ENCODE measurements at places on chromosomes 7 and 10.

DNA sequence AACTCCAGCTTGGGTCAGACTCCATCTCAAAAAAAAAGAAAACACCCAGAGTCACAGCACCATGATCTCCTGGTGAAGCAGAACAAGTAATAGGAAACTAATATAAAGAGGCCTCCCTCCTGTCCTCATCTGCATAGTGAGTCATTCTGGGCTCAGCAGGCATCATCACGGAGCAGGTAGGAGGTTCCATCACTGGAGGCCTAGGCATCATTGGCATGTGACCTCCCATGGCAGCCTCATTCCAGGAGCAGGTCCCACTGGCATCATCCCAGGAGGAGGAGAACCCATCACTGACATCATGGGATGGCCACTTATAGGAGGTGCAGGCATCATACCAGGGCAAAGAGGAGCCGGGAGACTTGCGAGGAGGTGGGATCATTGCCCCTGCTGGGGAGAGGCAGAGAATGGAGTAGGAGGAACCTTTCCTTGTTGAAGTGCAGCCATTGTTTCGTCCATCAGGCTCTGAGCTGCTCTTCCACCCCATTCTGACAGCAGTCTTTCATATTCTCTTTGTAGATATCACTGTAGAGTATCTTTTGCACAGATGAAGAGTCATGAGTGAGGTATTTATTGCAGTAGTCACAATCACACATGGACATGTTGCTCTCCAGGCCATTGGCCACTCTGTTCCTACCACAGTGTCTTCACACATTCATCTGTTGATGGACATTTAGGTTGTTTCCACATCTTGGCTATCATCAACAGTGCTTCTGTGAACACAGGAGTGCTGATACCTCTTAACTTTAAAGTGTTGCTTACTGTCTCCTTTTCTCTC lies 73.8 kb downstream of the OSBPL3 start:
- DNase-seq: peak; percentile 81

GRCh38 chr7:105309235-105310169 lies 79.2 kb downstream of the SRPK2 start:
- no peak for DNase-seq

DNA sequence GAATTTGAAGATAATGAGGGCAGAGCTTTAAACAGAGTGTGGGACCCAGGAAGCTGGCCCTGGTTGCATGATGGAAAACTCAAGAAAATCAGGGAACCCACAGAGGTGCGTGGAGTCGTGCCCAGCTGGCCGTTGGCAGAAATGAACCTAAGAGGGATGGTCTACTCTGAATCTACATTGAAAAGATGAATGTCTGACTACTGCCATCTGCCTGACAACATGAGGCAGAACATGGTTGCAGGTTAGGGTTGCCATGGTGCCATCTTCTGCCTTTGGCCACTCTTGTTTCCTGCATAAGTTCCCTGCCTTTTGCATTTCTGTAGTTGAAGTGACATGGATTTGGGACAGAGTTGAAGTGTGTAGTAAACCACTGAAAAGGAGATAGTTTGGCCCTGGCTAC lies 138.5 kb upstream of the COBL start:
- DNase-seq: no peak

DNA sequence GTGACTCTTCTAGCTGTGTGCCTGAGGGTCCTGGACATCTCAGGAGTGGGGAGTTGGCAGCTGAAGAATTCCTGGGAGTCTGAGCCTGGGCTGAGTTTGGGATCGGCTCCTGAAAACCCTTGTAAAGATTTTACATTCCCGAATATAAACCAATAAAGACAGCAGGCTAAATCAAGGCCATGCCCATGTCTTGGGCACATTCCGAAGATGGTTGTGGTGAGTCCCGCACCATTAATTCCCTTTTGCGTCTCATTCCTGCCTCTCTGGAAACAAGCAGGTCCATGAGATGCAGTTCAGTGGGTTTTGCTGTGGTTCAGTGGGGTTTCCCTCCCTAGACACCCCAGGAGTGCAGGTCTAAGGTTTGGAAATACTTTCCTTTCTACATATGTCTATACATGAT lies 90.9 kb downstream of the COL26A1 start:
- DNase-seq: peak; percentile 44

GRCh38 chr7:95547361-95548348 lies 48.7 kb downstream of the PDK4 start:
- DNase-seq: no peak

GRCh38 chr7:51778121-51778520 lies 461.5 kb upstream of the COBL start:
- DNase-seq: no peak

- DNase-seq: no peak
These were observed 2.0 kb upstream of the PANK1 start for GRCh38 chr10:89646889-89647657.

DNA sequence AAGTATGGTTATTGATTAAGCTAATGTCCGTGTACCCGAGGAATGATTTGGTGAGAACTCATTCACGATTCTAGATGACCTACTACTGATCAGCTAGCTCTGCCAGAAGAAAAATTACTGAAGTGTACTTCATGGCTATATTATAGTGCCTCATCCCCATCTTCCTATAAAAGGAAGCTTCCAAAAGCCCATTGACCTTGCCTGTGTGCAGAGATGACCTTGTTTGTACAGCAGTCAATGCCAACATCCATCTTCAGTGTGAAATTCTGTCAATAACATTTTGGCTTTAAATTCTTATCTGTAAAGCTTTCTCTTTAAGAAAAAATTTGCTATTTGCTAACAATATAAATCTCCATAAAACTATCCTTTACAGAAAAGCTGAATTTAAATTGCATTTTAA lies 315.7 kb downstream of the THSD7A start:
- DNase-seq: no peak

GRCh38 chr7:45482451-45482850 lies 91.7 kb upstream of the ADCY1 start:
- no peak for DNase-seq

DNA sequence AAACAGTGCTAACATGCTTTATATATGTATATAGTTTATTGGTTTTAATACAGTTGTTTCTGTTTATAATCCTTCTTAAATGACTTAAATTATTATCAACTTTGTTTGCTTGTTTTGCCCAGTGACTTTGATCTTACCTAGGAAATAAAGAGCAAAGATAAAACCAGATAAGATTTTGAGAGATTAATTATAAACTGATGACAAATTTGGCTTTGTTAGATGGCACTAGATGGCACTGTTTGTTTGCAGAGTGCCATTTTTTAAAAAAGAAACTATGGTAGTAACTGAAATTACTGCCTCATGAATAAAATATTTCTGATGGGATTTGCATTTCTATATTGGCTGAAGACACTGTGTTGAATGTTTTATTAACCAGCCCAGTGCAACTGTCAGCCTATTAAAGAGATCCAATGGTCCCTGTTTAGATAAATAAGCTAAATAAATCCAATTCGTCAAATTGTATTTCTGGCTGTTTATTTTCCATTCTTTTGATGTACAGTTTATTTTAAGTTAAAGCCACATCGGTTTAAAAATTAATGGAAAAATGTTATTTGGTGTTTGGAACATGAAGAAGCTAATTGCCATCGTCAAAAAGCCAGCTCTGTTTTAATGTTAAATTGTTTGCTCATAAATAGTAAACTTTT lies 28.7 kb downstream of the VTI1A start:
- DNase-seq: peak; percentile 19

DNA sequence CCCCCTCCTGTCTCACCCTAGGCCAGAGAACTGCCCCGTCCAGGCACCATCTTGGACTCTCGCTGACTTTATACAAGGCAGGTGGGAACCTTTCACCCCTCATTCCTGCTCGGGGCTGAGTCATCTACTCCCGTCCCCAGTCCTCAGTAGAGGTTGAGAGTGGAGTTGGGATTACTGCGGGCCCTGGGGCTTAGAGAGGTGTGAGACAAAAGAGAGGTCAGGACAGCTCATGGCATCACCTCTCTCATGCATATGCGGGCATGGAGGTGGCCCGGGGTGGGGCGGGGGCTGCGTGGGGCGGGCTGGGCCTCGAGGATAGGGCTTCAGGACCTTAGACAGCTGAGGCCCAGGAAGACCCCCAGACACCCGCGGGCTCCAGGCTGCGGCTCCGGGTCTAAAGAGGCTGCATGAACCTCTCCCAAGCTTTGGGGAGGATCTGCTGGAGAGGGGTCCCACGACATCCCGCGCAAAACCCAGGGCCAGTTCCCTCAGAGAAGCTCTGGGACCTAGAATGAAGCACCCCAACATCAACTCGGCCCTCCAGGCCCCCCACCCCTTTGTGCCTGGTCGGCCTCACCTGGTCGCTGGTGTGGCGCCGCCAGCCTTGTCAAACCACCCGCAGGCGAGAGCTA lies 317 bp downstream of the PDZD7 start:
- peak; percentile 48 for DNase-seq

GRCh38 chr7:25831062-25831691 lies 320.8 kb upstream of the NFE2L3 start:
- DNase-seq: no peak

- DNase-seq: no peak
These were observed 69.7 kb downstream of the CYP51A1 start for GRCh38 chr7:92064438-92065029.

- DNase-seq: peak; percentile 67
These were observed 2.7 kb upstream of the PRKRIP1 start for GRCh38 chr7:102393467-102393866.

DNA sequence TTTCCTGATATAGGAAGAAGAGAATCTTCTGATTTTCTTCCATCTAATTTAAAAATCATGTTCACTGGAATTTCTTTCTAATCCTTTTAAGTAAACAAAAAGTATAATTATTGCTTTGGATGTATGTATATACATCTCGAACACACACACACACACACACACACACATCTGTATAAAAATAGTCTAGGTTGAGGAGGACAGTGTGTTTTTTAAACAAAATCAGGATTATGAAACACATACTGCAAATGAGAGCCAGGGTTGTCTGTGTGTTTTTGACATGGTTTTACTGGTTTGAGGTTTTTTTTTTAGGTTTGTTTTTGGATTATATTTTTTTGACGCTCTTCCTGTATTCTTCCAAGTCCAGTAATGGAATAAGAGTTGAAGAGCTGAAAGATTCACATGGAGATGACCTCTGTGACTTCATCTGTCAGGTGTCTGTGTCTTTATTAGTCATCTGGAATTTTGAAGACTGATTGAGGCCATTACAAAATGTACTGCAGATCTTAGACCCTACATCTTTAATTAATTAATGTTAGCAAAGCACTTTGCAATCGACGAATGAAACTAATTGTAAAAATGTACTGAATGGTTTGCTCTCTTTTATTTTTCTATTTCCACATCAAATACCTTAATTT lies 237.1 kb downstream of the SUGCT start:
- DNase-seq: peak; percentile 5

- no peak for DNase-seq
These were observed 298.7 kb downstream of the LRRTM3 start for GRCh38 chr10:67224553-67224952.

GRCh38 chr10:62893036-62893435 lies 76.9 kb upstream of the EGR2 start:
- DNase-seq: no peak

GRCh38 chr10:73218431-73219191 lies 28.4 kb downstream of the DNAJC9 start:
- peak; percentile 25 for DNase-seq

GRCh38 chr10:110151467-110151866 lies 55.9 kb upstream of the MXI1 start:
- DNase-seq: no peak

- no peak for DNase-seq
These were observed 107.2 kb upstream of the TCF7L2 start for GRCh38 chr10:112842832-112843360.

DNA sequence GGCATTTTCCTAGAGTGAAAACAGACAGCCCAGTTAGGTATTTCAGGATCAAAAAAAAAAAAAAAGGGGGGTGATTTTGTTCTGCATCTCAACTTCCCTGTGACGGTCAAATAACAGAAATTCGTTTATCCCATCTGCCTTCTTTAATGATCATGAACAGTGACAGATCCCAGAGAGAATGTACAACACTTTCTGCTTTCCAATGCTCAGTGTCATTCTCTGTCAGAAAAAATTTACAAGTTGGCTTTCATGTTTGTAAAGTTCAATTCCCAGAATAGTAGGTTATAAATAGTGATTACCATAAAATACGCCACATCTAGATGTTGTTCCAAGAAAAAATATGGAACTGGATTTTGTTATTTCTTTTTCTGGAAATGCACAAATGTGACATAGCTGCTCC lies 1013.2 kb upstream of the PHF14 start:
- DNase-seq: no peak

GRCh38 chr7:11592699-11593098 lies 239.3 kb downstream of the THSD7A start:
- DNase-seq: no peak

DNA sequence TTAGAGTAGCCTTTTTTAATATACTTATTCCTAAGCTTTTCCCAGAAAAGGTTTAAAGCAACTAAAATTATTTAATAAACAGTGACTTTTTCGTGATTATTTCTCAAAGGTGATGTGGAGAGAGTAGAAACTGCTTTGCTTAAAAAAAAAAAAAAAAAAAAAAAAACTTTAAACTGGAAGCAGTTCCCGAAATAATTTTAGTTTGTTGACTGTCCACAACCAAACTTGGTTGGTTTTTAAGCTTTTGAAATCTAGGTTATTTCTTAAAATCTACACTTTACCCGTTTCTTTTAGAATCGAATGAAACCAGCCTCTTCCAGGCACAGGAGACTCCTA lies 7.3 kb downstream of the SKAP2 start:
- no peak for DNase-seq

GRCh38 chr7:100127866-100128636 lies 1.3 kb downstream of the MBLAC1 start:
- peak; percentile 23 for DNase-seq

- DNase-seq: no peak
These were observed 286.0 kb downstream of the RNLS start for GRCh38 chr10:88297103-88297502.

- DNase-seq: no peak
These were observed 670.7 kb downstream of the CNTNAP2 start for GRCh38 chr7:146787266-146787665.

DNA sequence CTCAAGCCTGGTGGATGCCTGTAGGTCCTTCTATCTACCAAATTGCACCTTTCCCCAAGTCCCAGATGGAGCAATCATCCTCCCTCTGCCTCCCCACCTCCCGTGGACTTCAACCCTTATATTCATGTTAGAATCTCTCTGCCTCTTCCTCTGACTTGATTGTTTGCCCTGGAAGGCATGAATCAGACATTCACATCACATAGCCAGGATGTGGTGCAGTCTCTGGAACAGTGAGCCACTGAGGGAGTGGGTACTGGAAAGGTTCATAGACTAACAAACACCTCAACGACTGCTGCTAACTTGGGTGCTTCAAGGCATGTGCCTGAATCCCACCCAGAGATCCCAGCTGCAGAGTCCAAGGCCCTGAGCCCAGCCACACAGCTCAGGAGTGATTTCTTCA lies 494.0 kb downstream of the TNS3 start:
- peak; percentile 45 for DNase-seq

GRCh38 chr7:1704811-1705738 lies 35.0 kb downstream of the ELFN1 start:
- no peak for DNase-seq

DNA sequence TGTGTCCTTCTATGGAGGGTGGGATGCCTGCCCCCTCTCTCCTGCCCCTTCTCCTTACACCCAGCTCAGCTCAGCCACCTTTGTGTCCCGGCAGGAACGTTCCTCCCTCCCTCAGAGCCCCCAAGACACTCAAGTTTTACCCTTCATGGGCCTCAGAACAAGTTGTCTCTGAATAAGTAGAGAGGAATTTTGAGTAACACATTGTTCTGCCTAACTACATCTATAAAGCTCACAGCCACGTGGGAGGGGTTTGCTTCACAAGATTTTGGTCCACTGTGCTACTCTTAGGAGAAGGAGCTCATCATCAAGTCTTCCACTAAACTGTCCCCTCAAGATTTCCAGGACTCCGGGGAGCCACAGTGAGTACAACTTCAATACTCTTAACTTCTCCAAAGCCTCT lies 51.6 kb upstream of the ZNF32 start:
- peak; percentile 40 for DNase-seq

- peak; percentile 49 for DNase-seq
These were observed 55.0 kb downstream of the WAC start for GRCh38 chr10:28587970-28588290.
